ENCODE measurements at places on chromosomes 11 and 22.

DNA sequence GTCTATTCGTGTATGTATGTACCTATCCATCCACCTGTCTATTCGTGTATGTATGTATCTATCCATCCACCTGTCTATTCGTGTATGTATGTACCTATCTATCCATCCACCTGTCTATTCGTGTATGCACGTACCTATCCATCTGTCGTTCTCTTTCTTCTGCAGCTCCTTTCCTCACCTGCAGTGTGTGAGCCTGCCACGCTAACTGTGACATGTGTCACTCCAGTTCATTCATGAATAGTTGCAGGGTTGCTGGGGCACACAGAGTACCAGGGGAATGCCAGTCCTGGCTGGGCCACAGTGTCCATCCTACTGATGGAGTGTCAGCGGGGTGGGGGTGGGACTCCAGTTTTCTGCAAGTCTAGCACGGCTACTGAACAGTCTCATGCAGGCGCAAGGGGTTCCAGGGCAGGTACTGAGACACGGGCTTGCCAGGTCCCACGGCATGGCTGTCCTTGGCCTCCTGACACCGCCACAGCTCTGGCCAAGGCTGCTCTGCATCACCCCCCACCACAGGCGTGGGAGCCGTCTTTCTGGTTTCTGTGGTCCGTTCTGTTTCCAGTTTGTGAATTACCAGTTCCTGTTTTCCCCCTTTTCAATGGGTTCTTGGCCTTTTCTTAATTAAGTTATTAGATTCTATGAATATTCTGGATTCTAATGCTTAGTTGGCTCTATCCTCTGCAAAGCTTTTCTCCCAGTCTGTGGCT lies 88.8 kb upstream of the CLDN5 start:
- peak; percentile 45 for DNase-seq

- DNase-seq: no peak
These were observed 160.4 kb downstream of the CTTN start for GRCh38 chr11:70558681-70559080.

DNA sequence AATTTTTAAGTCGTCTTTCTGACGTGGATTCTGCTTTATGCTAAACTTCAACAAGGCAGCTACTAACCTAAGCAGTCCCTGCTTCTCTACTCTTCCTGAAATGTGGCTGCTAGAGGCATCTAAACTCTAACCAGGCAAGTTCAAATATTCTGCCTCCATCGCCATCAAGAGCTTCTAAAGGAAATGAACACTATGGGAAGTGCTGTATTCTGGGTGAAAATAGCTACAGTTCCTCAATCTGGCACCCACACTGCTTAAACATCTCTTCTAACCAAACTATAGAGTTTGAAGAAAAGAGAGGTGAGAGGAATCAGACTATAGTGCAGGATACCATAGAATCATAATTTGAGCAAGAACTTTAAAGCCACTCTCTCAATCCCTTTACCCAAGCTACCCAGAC lies 6.3 kb downstream of the NRIP3 start:
- no peak for DNase-seq

GRCh38 chr22:29842740-29843139 lies 4.7 kb upstream of the ASCC2 start:
- no peak for DNase-seq

- DNase-seq: no peak
These were observed 44.0 kb downstream of the PPP6R3 start for GRCh38 chr11:68504432-68505066.

DNA sequence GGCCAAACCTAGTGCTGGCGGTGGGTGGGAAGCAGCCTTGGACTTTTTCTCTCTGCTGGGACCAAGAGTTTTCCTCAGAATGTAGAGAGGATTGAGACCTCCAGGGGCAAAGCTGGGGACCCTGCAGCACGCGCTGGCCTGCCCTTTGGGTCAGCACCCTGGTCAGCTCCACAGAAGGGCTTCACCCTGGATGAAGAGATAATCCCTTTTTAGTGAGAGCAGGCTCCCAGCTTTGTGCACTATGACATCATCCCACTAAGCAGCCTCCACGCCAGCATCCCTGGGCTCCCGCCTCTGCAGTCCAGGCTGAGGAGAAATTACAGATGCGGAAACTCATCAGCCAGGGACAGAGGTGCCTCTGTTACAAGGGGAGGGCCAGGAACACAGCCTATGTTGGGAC lies 23.5 kb downstream of the DRICH1 start:
- no peak for DNase-seq

GRCh38 chr22:49598338-49598737 lies 229.3 kb downstream of the BRD1 start:
- DNase-seq: no peak

DNA sequence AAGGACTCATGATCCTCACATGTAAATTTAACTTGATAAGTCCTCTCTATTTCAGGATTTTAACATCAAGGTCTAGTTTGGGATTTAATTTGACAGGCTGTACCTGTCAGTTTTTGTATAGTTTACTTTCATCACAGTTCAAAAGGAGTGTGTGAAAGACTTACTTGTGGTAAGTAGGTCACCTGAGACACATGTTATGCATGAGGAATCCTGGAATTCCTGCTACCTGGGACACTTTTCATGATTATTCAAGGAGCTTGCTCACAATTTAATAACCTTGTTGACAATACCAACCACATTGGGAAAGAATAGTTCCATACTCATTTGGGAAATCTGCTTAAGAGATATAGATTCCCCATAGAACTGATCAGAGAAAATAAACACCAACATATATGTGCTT lies 15.8 kb upstream of the SLC36A4 start:
- DNase-seq: no peak

- no peak for DNase-seq
These were observed 26.3 kb downstream of the MEI1 start for GRCh38 chr22:41725510-41726110.

DNA sequence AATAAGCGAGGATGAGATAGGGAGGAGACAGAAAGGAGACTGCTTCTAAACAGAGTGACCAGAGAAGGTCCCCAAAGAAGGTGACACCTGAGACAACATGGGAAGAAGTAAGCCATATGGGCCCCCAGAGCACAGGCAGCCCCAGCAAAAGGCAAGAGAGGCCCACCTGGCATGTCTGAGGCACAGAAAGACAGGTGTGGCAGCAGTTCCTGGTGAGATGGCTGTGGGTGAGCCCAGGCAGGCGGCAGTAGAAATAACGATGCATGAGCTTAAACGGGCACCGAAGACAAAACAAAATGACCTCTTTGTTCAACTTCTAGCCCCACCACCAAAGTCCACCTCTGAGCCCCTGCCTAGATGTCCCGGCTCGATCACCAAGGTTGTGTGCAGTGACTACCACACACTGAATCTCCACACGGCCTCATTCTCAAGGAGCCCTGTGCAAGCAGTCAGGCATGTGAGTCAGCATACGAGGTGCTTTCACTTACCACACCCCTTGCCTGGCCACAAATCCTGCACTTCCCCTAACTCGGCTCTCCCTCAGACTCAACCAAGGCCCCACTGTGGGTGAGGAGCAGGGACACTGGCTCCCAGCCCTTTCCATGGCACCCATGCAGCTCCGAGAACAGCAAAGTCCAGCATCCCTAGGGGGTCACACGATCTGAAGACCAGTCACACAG lies 77.6 kb downstream of the PACSIN2 start:
- DNase-seq: peak; percentile 62

DNA sequence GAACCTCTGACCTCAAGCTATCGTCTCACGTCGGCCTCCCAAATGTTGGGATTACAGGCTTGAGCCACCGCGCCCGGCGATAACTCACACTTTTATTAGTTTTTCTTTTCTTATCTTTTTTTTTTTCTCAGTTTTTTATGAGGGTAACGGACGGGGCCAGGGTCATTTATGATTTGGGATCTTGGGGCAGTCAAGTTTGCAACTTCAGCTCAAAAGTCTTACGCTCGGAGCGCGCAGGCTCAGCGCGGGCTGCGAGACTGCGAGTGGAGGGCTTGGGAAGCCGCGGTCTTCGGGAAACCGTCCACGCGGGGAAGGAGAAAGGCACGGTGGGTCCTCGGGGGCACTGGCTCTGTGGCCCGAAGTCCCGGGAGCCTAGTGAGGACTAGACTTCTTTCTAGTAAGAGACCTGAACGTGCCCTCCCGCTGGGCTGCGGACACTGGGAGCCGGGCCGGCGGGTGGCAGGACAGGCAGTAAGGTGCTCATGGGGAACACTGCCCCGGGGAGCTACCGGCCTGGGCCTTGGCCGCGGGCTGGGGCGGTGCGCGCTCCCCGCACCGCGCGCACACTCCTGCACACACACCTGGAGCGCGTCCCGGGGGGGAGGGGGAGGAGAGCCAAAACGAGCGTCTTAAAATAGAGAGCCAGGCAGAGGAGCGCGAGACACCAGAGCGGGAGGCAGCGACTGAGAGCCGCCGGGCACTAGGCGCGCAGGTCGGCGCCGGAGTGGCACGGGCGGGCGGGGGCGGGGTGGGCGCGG lies 476 bp upstream of the BARX2 start:
- no peak for DNase-seq

DNA sequence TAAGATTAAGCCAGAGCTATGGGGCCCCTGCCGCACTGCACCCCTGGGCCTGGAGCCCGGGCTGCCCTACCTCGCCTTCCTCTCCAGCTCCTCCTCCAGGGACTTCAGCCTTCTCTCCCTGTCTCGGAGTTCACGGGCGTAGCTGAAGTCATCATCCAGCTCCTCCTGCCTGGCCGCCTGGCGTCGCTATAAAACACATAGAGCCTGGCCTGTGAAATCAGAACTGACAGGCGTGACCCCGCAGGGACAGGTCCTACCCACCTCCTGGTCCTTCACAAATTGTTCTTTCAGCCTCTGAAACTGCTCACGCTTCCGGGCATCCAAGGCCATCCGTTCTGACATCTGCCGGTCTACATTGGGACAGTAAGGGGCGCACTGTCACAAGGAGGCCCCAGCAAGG lies 20.8 kb downstream of the TUBGCP6 start:
- DNase-seq: no peak

DNA sequence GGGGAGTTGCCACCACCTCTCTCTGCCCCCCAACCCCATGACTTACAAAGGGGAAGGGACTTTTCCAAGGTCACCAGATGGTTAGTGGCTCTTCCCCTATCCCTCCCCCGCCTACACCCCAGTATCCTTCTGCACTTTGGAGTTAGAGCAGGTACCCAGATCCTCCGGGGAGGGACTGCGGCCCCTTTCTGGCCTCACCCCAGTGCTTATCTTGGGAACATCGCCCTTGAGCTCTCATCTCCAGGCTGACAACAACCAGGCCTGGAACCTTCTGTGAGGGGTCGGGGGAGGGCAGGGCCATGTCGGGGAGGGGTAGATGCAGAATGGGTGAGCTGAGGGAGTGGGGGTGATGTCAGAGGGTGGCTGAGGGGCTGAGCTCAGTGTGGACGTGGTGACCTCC lies 7.5 kb upstream of the NAALADL1 start:
- no peak for DNase-seq

- no peak for DNase-seq
These were observed 15.5 kb downstream of the APOL3 start for GRCh38 chr22:36144886-36145541.

- DNase-seq: no peak
These were observed 391.1 kb downstream of the AASDHPPT start for GRCh38 chr11:106468531-106468930.

- no peak for DNase-seq
These were observed 4.7 kb downstream of the HEPHL1 start for GRCh38 chr11:94025690-94026394.

- peak; percentile 57 for DNase-seq
These were observed 54.5 kb upstream of the MPEG1 start for GRCh38 chr11:59267196-59267595.

DNA sequence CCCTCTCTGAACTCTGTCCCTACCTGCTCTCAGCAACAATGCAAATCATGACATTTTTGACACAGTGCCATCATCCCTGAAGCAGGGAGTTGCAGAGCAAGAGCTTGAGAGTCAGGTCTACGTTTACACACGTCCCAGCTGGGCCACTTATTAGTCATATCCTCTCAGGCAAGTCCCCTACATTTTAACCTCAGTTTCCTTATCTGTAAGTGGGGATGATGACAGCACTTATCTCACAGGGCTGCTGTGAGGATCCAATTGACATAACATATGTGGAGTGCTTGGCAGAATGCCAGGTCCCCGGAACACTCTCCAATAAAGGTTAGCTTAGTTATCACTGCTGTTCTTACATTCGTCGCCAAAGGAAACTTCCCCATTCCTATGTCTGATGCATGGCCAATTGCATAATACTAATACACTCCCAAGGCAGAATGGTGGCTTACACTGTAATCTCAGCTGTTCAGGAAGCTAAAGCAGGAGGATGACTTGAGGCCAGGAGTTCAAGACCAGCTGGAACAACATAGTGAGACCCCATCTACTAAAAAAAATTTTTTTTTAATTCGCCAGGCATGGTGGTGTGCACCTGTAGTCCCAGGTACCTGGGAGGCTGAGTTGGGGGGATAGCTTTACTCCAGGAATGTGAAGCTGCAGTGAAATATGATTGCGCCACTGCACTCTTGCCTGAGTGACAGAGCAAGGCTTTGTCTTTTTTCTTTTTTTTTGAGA lies 16.6 kb downstream of the ASCC2 start:
- peak; percentile 78 for DNase-seq

DNA sequence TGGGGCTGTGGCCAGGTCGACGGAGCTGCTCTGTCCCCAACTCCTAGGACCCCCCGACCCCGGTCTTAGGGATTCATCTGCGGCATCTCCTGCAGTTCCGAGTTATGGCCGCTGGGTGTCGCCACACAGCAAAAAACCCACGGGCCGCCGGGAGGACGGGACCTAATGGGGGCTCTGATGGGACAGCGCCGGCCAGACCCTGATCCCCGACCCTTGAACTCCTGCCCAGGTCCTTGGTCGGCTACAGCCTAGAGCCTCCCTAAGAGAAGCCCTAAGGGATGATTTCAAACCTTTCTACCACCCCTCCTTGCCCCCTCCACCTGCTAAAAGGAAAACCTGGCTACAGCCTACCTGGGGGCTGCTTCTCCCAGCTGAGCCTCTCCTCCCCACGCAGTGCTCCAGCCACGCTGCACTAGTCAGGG lies 30.8 kb upstream of the LRRC10B start:
- DNase-seq: peak; percentile 82

DNA sequence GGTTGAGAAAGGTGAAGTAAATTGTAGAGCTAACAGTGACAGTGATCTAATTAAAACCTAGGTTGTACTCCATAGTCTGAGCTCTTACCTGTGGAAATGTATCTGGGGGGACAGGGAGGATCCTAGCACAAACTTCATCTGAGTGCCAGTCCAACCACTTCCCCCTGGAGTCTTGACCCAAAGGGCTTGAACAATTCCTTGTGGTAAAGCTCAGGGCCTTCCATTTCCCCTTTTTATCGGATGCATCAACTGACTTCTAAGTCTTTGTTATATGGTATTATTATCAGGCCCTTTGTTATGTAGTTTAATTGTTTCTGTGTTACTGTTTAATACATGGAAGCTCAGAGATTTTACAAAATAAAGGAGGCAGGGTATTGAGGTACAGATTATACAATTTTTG lies 140.2 kb upstream of the SESN3 start:
- no peak for DNase-seq

DNA sequence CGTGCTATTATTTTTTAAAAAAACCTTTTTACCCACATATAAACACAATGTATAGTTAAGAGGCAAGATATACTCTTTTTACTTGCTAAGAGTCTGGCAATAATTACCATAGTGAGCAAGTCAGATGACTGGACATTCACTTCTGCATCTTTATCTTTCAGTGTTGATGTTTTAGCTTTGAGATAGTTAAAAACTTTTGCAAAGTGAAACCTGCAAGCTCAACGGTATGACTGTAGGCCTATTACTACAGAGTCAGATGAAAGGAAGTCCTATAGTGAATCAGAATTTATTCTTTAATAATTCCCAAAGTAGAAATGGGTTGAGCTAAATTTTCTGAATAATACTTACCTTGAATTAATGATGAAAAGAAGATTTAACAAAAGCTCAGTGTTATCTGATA lies 236.7 kb upstream of the CCDC90B start:
- DNase-seq: no peak

- DNase-seq: no peak
These were observed 7.5 kb downstream of the DERL3 start for GRCh38 chr22:23831261-23831660.

- peak; percentile 57 for DNase-seq
These were observed 213.4 kb upstream of the SYN3 start for GRCh38 chr22:33271390-33272161.

Measured in GM10248 (cell line).